ENCODE measurements at places on chromosomes 1 and 21.

- DNase-seq = no peak
Observed at GRCh38 chr1:193537266-193538002, 351.0 kb upstream of the B3GALT2 start.

DNA sequence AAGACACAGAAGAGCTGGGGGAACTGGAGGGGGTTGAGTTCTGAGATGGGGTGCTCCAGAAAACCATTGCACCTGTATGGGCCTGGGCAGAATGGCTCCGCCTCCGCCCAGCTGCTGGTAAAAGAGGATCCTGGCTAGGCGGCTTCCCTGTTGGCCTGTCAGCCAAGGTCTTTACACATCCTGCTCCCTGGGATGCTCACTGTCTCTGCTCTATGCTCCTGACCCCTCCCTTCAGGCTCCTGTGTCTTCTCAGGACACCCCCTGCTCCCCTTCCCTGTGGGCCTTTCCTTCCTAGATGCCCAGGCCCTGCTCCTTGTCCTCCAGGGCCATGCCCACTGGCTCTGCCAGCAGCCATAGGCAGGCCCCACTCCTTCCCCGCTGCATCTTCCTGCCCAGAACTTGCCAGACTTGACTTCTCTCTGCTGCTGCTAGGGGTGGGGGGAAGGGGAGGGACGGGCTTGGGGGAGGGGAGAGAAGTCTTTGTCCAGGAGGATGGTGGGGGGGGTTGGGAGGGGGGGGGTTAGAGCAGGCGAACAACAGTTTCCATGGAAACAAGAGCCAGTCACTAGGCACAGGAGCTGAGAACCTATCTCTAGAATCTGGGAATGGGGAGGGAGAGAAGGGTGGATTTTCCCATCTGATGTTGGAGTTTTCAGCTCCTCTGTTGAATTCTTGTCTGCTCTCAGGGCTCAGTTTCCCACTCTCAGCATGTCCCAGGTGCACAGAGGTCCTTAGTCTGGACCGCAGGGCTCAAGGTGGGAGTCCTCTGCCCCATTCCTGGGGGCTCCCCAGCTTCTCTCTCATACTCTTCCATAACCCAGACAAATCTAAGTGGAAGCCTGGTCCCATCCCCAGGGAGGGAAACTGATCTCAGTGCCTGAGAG lies 10.6 kb downstream of the CELSR2 start:
- no peak for DNase-seq

- no peak for DNase-seq
Observed at GRCh38 chr1:217929213-217929885, 298.2 kb downstream of the SPATA17 start.

DNA sequence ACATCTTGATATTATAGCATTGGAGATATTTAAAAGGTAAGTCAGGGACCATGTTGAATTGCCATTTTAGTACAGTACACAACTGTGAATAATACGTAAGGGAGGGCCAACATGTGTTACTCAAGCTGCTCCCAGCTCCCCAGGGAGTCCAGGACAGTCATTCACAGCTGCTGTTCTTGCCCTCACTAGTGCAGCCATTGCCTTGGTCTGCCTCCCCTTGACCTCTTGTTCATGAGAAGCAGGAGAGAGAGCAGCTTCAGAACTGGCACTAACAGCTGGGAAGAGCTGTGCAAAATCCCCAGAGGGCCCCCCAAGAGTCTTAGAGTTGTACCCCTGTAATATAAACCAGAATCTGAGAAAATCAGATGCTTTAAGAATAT lies 16.4 kb downstream of the TCEANC2 start:
- peak; percentile 38 for DNase-seq

GRCh38 chr1:240722788-240723187 lies 110.8 kb upstream of the GREM2 start:
- DNase-seq = no peak

GRCh38 chr21:15682977-15683376 lies 46.8 kb upstream of the USP25 start:
- DNase-seq = peak; percentile 42

DNA sequence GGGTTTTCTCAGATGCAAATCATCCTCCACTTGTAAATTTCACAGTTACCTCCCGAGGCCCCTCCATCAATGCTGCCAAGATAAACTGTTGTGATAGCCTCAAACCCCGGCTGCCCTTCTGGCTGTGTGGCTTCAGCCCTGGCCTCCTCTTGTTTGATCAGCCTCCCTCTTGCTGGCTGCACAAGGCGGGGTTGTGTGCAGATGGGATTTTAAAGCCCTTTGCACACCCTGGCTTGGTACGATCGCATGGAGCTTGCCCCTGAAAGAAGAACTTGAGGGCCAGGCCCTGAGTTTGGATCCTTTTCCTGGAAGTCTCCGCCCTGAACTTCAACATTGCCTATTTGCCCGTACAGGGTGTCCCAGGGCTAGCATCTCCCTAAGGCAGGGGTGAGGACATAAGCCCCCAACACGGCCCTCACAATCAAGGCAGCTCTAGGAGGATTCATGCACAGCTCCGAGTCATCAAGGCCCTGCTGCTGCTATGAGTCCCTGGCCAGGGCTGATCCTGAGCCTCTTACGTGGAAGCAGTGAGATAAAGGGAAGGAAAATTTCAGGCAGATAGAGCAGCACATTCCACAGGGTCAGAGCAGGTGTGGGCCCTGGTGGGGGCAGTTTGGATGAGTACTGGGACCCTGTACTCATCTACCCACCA lies 181.2 kb upstream of the VAMP3 start:
- DNase-seq = no peak

DNA sequence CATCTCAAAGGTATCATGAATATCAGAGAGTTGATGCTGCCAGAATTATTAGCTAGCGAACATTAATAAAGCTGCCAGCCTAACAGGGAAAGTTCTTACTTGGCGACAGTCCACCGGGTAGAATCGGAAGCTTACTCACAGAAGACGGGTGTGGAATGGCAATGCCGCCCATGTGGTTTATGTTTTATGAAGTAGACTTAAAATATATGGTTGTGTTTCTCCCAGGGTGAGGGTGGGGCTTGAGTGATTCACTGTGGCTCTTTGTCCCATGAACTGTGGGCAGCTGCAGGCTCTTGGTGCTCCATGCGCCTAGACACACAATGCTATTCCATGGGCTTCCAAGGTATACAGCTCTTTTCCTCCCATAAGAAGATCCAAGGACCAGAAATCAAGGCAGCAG lies 162.7 kb downstream of the PIGK start:
- DNase-seq = peak; percentile 5

- no peak for DNase-seq
Observed at GRCh38 chr1:76021846-76022245, 52.7 kb upstream of the ST6GALNAC3 start.

- DNase-seq = no peak
Observed at GRCh38 chr1:193730017-193730416, 543.6 kb upstream of the B3GALT2 start.

DNA sequence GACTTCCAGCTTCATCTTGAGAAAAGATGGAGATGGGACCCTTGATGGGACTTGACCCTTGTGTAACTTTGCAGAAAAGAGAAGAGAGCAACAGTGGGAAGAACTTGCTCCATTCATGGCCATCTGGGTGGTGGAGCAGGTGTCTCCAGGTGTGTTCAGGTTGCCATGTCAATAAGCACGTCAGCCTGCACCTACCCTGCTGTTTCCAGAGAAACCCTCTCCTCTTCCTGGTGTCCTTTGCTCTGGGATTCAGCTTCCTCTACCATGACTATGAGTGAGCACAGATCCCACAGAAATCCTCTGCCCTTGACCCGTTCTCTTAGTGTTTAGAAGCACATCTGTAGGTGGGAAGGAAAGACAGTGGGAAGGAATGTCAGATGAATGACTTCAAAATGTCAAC lies 21.8 kb upstream of the OTUD3 start:
- DNase-seq = no peak

DNA sequence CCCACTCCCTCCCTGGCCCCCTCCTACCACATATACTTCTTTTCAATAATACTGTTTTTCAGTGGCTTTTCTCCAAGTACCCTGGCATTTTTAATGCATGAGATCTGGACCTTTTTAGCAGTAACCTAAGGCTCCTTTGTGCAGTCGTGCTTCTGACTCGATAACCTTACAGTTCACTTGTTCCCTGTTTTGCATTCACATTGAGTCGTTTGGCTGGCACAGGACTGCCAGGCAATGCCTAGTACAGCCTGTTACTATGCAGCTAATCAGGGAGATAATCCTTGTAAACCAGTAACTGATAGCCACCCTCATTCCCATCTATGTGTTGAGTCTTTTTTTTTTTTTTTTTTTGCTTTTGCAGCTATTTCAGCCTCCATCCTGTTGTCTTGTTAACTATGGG lies 3.7 kb downstream of the ATP1B1 start:
- DNase-seq = no peak

DNA sequence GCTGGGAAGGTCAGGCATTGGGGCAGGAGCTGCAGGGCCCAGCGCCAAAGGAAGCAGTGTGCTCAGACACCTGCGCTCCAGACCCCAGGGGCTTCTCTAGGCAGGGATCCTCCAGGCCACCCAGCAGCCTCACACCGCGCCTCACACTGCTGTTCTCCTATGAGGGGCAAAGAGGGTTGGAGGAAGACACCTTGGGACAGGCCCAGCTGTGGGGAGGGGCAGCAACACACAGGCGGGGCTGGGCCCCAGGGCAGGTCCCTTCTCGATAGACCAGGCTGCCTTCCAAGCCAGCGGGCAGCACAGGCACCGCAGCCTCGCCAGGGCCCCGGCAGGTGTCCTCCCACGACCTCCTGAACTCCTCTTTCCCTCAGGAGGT lies 20.7 kb upstream of the PRSS38 start:
- no peak for DNase-seq

DNA sequence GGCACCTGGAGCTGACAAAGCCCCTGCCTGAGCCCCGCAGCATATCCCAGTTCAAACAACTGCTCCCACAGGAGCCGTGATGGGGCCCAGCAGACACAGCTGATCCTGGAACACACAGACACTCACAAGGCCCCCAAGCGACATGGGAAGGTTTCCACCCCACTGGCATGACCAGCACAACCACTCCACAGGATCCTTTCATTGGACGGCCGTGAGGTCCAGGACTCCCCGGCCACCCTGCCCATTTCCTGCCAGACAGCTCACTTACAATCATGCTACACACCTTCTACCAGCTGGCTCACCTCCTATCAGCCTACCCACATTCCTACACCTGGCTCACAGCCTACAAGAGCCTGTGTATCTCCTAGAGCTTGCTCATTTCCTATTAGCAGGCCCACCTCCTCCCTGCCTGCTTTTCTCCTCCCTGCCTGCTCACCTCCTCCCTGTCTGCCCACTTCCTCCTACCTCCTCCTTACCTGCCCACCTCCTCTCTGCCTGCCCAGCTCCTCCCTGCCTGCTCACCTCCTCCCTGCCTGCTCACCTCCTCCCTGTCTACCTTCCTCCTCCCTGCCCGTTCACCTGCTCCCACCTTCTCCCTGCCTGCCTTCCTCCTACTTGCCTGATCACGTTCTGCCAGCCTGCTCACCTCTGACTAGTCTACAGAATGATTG lies 73.9 kb downstream of the MATN1 start:
- DNase-seq = no peak

DNA sequence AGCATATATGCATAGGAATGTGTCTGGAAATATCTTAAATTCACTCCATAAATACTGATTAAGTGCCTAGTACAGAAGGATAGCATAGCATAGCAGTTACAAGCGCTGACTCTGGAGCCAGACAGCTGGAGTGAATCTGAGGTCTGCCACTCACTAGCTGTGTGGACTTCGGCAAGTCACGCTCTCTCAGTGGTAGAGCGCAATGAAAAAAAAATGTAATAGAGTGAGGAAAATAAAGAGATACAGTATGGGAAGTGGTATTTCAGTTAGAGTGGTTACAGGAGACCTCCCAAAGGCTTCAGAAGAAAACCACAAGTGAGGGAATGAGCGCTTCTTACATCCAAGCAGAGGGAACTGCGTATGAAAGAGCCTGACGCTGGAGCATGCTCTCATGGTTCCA lies 338.9 kb upstream of the PRMT6 start:
- DNase-seq = peak; percentile 72

DNA sequence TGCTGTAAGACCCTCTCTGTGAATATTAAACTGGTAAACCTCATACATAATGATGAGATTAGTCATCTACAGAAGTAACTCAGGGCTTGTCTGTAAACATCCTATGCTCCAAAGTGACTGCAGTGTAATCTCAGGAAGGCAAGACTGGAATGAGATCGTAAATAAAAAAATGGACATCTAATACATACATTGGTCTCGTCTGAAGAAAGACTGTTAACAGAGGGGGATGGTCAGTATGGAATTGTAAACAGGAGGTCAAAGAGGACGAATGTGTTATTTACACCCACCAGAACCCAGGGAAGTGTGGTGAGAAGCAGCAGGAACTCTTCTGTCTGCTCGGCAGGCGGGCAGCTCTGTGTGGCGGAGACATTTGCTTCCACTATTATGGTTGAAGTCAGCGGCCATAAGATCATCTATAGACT lies 51.4 kb downstream of the DISC1 start:
- peak; percentile 43 for DNase-seq

Data from fibroblast of skin of scalp (primary cell).